ENCODE measurements at places on chromosomes 6 and 20.

DNA sequence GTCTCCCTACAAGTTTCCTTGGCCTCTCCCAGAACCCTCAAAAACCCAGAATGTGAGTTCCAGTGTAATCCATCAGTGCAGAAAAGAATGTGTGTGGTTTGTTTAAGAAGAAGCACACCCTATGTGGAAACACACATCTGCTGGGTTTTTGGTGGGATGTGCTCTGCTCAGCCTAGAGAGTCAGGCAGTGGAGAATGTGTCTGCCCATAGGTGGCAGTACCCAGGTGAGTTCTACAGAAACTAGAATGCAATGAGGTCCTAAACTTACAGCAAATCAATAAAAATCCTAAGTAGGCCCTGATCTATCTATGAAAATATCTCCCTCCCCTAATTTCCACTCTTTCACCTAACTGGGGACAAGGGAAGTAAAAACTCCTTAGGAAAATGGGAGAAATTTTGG is 437.3 kb downstream of the DHX35 start:
- no peak for DNase-seq

GRCh38 chr6:157539421-157539822 is 158.4 kb downstream of the ZDHHC14 start:
- DNase-seq: no peak

DNA sequence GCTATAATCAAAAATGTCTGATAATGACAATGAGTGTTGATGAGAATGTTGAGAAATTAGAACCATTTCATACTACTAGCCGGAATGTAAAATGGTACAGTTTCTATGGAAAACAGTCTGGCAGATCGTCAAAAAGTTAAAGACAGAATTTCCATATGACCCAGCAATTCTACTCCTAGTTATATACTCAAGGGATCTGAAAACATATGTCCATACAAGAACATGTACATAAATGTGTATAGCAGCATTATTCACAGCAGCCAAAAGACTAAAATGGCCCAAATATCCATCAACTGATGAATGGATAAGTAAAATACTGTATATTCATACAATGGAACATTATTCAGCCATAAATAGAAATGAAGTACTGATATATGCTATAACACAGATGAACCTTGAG is 236.2 kb downstream of the BTBD9 start:
- no peak for DNase-seq

- no peak for DNase-seq
Measured at GRCh38 chr20:22312744-22313346, 271.5 kb downstream of the FOXA2 start.

DNA sequence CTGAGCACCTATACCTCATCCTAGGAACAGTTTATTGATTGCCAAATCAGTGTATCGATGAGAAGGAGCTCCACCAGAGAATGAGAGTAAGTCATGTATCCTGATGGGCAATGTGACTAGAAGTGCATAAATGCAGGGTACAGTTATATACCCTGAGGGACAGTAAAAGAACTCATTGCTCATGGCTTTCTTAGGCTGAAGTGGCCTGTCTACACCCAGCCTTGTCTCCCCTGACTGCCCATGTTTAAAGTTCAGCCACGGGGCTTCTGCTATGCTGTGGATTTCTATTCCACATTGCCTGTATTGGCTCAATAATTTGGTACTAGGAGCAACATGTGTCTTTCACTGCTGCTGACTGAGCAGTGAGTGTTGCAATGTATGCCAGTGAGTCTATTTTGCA is 400.4 kb upstream of the IMPG1 start:
- DNase-seq: no peak

DNA sequence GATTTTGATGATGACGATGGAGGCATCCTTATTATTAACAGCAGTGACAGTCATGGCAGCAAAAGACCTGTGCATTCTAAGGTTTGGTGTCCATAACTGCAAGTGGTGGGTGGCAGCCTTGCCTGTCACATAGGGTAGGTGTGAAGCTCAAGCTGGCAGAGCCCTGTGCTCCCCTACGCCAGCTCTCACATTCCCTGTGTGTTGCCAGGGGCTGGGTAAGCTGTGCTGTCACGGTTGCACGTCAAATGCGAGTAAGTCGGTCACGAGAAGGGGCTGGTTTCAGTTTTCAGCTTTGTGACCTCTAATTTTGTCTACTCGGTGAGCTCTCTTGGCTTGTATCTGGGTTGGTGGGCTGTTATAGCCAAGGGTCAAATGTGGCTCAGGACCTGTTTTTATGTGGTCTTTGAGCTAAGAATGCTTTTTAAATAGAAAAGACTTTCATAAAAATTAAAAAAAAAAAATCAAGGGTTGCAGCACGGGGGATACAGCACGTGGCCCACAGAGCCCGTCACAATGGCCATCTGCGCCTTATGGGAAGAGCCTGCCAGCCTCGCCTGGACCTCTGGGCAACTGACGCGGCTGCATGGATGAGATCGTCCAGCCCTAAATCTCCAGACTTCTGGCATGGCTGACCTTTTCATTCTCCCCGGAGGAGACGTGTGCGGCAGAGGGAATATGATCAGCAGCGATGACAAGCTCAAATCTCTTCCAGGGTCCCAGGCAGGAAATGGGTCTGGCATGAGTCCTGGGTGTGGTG is 148.5 kb downstream of the PHACTR3 start:
- peak; percentile 44 for DNase-seq

DNA sequence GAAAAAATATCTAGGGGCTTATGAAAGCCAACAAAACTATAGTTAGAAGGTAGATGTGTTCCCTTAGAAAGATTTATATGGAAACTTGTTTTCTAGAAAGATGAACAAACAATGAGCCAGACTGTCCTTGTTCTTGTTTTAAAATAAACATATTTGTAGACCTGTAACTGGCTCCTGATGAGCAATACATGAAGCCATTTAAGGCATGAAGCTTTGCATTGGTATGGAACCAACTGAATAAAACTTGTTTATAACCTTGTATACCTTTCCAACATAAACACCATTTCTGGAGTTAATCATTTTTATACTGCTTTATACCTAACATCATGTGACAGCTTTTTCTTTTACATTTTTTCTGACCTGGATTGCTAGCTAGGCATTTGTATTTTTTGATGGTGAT is 247.8 kb downstream of the PRL start:
- no peak for DNase-seq

DNA sequence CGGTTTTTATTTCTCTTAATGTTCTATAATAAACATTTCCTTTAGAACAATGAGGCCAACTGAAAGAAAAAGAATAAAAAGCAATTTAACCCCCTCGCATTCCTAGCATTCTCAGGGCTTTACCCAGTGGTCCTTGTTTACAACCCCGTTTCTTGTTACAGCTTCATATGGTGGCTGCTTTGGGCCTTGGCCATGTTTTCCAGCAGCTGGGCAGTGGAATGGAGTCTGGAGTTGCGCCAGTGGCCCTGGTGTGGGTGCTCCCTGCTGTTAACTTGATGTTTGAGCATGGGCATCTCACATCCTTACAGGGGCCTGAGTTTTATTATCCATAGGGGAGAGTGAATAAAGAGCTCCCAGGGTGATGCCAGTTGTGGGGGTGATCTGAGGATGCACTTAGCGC is 18.8 kb downstream of the EFCAB8 start:
- DNase-seq: no peak

- no peak for DNase-seq
Measured at GRCh38 chr6:41548841-41549642, 2.9 kb downstream of the FOXP4 start.

- no peak for DNase-seq
Measured at GRCh38 chr6:166757232-166758135, 130.4 kb upstream of the RPS6KA2 start.

- DNase-seq: no peak
Measured at GRCh38 chr6:20692023-20692422, 157.8 kb downstream of the CDKAL1 start.

DNA sequence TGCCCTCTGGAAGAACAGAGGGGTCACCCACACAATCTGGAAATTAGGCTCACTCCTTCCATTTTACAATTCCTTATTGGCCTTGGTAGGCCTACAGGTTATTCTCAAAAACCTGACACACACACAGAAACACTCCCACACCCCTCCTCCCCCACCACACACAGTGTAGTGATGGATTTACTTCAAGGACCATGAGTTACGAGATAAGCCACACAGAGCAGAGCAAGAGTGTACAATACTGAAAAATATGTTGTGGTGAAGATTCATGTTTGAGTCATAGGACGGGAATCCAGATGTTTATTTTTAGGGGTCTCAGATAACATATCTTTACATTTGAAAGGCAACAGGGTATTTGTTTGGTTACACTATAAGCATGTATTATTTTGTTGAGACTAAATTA is 291.9 kb downstream of the PLCB1 start:
- no peak for DNase-seq

GRCh38 chr6:116405138-116405537 is 34.4 kb downstream of the DSE start:
- no peak for DNase-seq
